NB4 (cell line): ENCODE measurements at places on chromosomes 5 and 9.

DNA sequence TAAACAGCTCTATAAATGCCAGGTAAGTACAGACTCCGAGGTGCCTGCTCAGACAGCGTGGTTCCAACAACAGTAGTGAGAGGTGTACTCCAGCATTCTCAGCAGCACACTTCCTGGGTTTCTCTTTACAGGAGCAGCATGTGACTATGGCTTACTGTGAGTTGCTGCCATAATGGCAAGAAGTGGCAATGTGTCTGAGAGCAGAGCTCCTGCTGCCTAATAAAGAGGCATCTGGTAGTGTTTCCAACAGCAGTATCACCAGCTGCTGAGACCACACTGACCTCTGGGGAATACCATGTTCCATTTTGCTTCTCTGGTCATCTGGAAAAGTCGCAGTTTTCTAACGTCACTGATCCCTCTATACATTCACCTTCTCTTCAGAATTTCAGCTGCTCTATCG is 398.2 kb downstream of the SLCO4C1 start:
- peak; percentile 10 for DNase-seq

GRCh38 chr9:117938896-117939295 is 234.7 kb downstream of the TLR4 start:
- no peak for DNase-seq

DNA sequence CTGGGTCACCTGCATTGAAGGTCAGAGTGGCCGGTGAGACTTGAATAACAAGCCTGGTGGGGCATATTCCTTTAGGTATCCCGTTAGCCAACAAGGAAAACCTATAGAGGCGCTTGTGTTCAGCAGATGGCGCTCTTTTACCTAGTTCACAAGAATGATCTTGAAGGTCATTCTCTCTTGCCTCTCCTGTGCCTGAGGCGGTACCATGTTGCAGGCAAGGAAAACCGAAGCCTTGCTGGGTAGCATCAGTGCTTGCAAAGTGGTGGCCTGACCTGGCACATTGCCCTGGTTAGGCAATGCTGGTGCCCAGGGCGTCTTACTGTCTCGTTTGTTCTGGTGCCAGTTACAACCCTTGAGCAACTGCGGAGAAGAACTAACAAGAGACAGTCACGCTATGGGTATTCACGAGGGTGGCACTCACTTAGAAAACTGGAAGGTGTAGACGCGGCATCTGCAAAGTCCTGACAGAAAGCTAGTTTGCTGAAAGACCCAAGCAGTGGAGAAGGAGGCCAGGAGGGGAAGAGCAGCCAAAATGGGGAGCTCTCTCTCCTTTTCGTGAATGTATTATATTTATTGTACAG is 56.7 kb downstream of the AOPEP start:
- peak; percentile 72 for DNase-seq

DNA sequence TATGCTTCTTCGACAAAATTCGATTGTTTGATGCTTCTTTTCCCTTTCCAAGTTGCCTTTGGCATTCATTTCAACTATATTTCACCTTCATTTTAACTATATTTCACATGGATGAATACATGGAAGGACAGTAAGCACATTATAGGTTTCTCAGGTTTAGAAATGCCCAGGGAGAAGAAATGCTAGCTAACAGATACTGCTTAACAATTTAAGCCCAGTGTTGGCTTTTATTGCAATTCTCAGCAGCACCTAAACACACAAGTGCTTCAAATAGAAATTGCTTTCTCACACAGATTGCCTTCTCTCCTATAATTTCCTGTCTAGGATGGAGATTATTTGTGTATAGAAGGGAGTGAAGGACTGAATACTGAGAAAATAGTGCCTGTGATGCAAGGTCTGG is 30.2 kb upstream of the SMC5 start:
- DNase-seq, result no peak

DNA sequence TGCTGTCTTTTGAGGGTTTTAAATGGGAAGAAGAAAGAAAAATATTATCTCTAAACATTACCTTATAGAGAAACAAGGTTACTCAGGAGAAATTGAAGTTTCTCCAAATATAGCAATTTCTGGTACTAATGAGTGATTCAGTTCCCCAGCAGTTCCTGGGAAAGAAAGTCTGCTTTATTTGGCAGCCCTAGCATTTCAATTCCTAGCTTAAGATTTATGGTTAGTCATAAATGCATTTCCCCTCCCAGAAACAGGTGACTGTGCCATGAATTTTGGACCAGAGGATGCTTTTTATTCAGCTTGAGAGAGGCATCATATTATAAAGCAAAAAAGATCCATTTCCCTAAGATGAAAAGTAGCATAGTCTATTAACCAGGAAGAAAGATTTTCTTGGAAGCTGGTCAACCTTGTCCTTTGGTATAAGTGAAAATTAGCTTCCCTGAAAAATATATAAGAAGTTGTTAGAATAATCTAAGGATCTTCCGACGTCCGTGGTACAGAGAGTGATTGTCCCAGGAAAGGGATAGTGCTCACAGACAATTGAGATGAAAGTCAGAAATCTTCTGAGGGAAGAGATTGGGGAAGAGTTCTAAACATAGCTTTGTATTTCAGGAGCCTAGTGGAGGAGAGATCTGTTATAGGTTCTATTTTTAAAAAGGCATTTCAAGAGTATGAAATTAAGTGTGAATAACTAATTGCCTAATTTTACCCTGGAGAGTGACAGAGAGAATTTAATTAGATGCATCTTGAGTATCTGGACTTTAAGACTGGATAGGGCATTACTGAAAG is 164.9 kb downstream of the ESM1 start:
- no peak for DNase-seq

GRCh38 chr5:1836891-1837880 is 36.0 kb downstream of the NDUFS6 start:
- DNase-seq, result no peak
